A549 treated with dexamethasone at 1 μM for 4 hours (cell line): ENCODE measurements at places on chromosomes 11 and 22. TPM values are rescaled to one million over a fixed set of nuclear protein-coding genes. Genes with fewer than 3 reads are reported as not detected.

Gene MUC6
- total RNA-seq, result 0.01 to 0.02 TPM in 2 of 5 replicates, not detected in the others

Gene SGSM1
- 0.49 to 1.1 TPM (median 0.60 TPM) in 5 replicates for total RNA-seq

Gene C22orf15
- total RNA-seq, result not detected in 5 replicates

Gene OSBPL5
- 6.9 to 10.6 TPM (median 9.1 TPM) in 5 replicates for total RNA-seq

Gene MACROD1
- total RNA-seq, result 10.6 to 15.5 TPM (median 12.9 TPM) in 5 replicates

Gene BRSK2
- 3.9 to 7.2 TPM (median 5.8 TPM) in 5 replicates for total RNA-seq

Gene DERL3
- 0.35 to 0.88 TPM (median 0.74 TPM) in 5 replicates for total RNA-seq

Gene RRAS2
- total RNA-seq, result 54.0 to 59.6 TPM (median 56.2 TPM) in 5 replicates

Gene WNT11
- total RNA-seq, result 0.98 to 2.9 TPM (median 1.8 TPM) in 5 replicates

Gene OR8D1
- total RNA-seq, result not detected in 5 replicates

Gene CCDC90B
- 62.3 to 66.5 TPM (median 62.6 TPM) in 5 replicates for total RNA-seq

Gene MOGAT2
- 0.05 to 0.09 TPM in 2 of 5 replicates, not detected in the others for total RNA-seq
